Fibroblast of lung (primary cell): ENCODE measurements at places on chromosomes 6 and 20.

DNA sequence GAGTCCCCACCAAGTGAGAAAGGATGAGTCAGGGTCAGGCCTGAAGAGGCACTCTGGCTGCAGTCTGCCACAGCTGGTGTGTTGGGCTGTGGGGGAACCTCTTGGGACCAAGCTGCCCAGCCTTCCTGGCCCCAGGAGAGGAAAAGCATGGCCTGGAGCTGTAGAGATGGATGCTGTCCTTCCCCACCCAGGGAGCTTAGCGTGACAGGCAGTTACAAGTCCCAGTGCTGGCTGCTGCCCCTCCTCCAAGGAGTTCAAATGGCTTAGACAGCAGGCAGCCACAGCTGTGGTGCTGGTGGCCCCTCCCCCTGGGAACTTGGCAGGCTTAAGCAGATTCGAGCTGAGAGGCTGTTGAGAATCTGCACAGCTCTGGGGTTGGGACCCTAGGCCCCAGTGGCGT, 253.2 kb downstream of the PLCB1 start:
- no peak overlapping the region for H3K27ac ChIP-seq
- no peaks in the 10 kb centered on the region for H3K36me3 ChIP-seq
- no peak overlapping the region for H3K4me3 ChIP-seq
- H3K27me3 ChIP-seq: no peaks in the 10 kb centered on the region
- peaks cover 19% of the 10 kb centered on the region for H3K4me1 ChIP-seq

- H3K27me3 ChIP-seq: no peaks in the 10 kb centered on the region
- no peak overlapping the region for H3K4me3 ChIP-seq
- peaks cover 4% of the 10 kb centered on the region for H3K4me1 ChIP-seq
- H3K36me3 ChIP-seq: no peaks in the 10 kb centered on the region
- H3K27ac ChIP-seq: no peak overlapping the region
- no peak for DNase-seq
These were observed 152.9 kb downstream of the JARID2 start for GRCh38 chr6:15398633-15399275.

DNA sequence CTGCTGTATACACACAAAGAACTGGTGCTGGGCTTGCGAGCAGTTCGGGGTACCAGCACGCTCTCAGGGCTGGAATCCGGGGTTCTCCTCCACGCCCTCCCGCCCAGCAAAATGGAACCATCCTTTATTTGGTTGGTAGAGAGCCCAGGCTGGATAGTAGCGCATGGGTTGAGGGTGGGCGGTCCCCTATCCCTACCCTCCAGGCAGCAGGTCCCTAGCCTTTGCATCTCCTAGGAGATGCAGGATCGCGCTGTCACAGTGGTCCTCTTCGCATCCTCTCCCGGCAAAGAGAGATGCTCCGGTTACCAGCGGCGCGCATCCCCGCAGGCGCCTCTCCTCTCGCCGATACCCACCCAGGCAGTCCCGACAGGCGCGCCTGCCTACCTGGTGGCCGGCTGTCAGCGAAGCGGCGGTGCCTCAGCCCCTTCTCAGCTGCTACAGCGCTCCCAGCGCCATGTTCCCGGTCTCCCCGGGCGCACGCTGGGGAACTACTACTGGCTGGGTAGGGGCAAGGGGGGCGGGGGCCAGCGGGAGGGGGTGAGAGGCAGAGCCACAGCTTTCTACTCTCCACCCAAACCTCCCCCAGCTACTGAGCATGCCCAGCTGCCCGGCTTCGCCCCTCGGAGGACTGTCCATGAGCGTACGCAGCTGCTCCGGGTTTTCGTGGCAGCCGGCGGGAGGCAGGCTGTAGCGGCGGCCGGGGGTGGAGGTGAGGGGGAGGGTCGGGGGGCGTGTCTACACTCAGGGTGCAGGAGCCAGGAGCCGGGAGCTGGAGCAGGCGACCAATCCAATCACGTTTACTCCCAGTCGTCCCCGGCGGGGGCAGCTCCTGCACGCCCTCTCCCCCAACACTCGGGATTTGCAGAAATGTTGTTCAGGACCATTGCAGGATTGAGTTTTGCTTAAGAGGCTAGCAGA, at the start of gene PAK5:
Gene PAK5, minus strand, starts transcription at position 699 of the 918 bp plus-strand sequence. CDS start 194,748 bp downstream, outside the sequence.
- no peaks in the 10 kb centered on the region for H3K4me1 ChIP-seq
- H3K36me3 ChIP-seq: no peaks in the 10 kb centered on the region
- H3K4me3 ChIP-seq: peak within 1 kb of the TSS; percentile 38
- H3K27ac ChIP-seq: no peak within 1 kb of the TSS

DNA sequence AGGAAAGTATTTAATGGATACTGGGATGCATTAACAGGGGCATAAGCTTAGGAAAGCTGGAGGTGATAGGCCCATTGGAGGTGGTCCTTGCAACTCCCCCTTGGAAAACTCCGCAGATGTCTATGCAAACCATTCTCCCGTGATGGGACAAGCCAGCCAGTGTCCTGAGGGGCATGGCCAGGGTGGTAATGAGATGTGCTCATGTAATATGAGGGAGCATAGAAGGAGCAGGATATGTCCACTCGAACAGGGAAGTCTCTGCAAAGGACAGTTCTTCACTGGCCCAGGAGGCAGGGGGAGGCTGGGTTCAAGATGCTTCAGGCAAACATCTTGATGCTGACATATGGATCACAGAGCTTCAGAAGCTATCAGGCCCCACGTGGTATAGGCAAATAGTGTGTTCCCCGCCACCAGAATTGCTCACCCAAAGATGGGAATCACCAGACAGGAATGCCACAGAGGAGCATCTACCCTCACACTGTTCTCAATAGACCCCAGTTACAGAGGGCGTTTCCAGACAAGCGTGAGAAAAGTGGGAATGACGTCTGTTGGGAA, 201.6 kb upstream of the CDH4 start:
- DNase-seq: no peak
- H3K27me3 ChIP-seq: no peaks in the 10 kb centered on the region
- H3K27ac ChIP-seq: no peak overlapping the region
- H3K36me3 ChIP-seq: no peaks in the 10 kb centered on the region

DNA sequence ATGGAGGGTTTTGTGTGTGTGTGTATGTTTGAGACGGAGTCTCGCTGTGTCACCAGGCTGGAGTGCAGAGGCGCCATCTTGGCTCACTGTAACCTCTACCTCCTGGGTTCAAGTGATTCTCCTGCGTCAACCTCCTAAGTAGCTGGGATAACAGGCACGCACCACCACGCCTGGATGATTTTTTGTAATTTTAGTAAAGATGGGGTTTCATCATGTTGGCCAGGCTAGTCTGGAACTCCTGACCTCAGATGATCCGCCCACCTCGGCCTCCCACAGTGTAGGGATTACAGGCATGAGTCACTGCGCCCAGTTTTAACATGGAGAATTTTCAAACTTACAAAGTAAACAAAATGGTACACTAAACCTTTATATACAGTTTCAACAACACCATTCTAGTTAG, 22.8 kb downstream of the AMD1 start:
- DNase-seq: no peak
- H3K4me1 ChIP-seq: no peaks in the 10 kb centered on the region
- no peaks in the 10 kb centered on the region for H3K27me3 ChIP-seq

DNA sequence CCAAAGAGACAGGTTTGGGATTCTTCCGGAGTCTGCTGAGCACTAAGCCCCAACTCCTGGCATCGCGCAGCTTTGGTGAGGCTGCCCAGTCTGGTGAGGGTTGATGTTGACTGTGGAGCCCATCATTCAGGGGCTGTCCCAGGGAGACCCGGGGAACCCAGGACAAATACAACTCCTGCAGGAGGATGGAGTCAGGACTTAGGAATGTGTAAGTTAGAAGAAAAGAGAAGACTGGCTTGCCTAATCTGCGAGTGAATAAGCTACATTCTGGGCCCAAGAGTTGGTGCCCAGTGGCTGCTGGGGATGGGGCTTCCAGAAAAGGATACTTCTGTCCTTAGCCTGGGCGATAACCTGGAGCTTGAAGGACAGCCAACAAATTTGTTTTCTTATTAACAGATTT, 47.9 kb downstream of the STK35 start:
- no peak overlapping the region for H3K4me3 ChIP-seq
- peaks cover 2% of the 10 kb centered on the region for H3K36me3 ChIP-seq
- H3K4me1 ChIP-seq: peaks cover 15% of the 10 kb centered on the region
- H3K27ac ChIP-seq: no peak overlapping the region

GRCh38 chr20:38247166-38247509, 13.4 kb downstream of the KIAA1755 start:
- H3K4me3 ChIP-seq: no peak overlapping the region
- H3K36me3 ChIP-seq: no peaks in the 10 kb centered on the region
- no peak for DNase-seq
- H3K4me1 ChIP-seq: no peaks in the 10 kb centered on the region
- no peak overlapping the region for H3K27ac ChIP-seq

DNA sequence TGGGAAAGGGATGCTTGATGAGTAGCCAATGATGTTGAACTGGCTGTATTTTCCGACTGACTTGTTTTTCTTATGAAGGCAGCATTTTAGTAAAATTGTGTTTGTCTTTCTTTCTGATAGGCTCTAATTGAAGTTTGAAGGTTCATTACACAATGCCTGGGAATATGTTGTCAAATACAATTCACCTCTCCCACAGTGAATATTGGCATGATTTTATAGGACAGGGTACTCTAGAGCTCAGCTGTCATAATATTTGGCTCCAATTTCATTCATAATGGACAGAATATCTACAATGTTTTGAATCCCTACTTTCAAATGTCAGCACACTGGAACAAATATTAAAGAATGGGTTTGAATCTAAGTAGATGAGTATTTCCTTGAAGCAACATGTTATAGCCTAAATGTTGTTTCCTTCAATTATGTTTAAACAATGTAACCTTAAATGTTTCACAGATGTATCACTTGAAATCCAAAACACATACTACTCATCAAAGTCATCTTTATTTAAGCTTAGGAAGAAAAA, 81.4 kb downstream of the LAMA2 start:
- no peak for DNase-seq
- H3K36me3 ChIP-seq: no peaks in the 10 kb centered on the region
- H3K4me1 ChIP-seq: peaks cover 2% of the 10 kb centered on the region
- no peaks in the 10 kb centered on the region for H3K27me3 ChIP-seq
- H3K4me3 ChIP-seq: no peak overlapping the region

DNA sequence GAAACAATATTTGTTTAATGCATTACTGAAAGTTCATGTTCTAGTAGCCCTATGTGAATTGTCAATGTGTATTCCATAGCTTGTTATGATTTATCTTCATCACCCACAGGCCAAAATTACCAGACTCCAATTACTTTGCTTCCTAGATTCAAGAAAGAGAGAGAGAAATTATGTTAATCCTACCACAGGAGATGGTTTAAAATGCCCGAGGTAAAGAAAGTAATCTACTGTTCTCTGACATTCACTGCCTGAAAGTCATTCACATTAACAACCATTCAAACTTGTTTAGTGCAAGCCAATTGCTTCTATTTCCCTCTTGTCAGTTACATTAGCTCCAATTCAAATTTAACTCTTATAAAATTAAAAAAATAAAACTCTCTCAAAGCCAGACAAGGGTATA, 260.4 kb upstream of the THEMIS start:
- H3K27me3 ChIP-seq: no peaks in the 10 kb centered on the region
- H3K27ac ChIP-seq: no peak overlapping the region
- no peak overlapping the region for H3K4me3 ChIP-seq
- no peak for DNase-seq

DNA sequence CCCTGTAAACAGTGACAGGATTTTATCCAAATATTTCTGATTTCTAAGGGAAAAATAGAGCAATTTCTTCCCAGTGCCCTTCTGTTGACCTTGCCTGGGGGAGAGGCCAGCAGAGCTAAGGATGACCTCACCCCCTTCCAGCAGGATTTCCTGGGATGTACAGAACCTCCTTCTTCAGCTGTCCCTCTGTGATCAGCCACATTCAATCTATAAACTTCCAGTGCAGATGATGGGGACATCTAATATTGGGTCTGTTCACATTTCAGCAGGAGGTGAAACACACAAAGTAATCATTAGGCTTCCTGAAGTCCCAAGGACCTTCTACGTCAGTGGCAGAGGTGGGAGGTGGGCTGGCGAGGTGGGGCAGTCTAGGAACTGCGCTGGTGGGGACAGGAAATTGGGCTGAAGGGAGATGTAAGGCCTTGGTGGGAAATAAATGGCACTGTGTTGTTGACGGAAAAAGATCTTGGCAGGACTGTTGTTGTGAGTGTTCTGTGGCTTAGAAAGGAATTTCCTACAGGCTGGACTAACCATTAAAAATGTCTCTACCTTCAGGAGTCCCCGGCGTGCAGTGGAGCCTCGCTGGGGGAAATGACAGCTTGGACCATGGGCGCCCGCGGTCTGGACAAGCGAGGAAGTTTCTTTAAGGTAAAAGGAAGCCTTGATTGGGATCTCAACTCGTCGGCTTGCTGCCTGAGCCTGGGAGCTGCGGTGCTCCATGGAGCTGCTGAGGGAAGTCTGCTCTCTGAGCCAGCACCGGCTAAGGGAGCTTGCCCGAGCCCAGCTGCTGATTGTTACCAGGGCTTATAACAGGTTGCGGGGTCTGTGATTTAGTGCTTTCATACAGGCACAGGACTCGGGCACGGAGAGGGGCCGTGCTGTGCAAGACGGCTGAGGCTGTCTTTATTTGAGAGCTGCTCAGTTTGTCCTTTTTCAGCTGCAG, 127.9 kb upstream of the NAA20 start:
- peak overlapping the region; percentile 47 for H3K4me3 ChIP-seq
- peak overlapping the region; percentile 80 for H3K27ac ChIP-seq
- H3K4me1 ChIP-seq: peaks cover 26% of the 10 kb centered on the region
- peak; percentile 91 for DNase-seq
- H3K36me3 ChIP-seq: no peaks in the 10 kb centered on the region
- H3K27me3 ChIP-seq: no peaks in the 10 kb centered on the region

DNA sequence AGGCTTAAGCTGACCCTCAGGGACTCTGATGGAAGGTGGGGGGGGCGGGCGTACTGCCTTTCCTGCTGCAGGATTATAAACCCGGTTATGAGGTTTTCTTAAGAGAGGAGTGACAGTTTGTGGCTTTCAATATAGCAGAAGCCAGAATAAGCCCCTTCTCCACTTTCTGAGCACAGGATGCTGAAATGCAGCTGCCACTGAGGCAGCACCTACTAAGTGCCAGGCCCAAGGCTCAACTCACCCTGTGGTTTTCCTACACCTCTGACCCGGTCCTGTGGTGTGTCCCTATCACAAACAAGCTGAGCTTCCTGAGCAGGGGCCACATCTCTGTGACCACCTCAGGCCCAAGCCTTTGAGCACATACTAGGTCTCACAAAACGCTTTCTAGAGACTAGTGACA, 59.6 kb upstream of the NFATC2 start:
- DNase-seq: no peak
- H3K4me1 ChIP-seq: no peaks in the 10 kb centered on the region
- no peak overlapping the region for H3K27ac ChIP-seq

GRCh38 chr6:68637782-68638181, 2.7 kb downstream of the ADGRB3 start:
- H3K27ac ChIP-seq: no peak overlapping the region
- H3K36me3 ChIP-seq: no peaks in the 10 kb centered on the region
- peaks cover 11% of the 10 kb centered on the region for H3K27me3 ChIP-seq
- no peak overlapping the region for H3K4me3 ChIP-seq
- no peaks in the 10 kb centered on the region for H3K4me1 ChIP-seq

GRCh38 chr20:14264869-14265268, 72.5 kb downstream of the FLRT3 start:
- H3K4me3 ChIP-seq: no peak overlapping the region
- no peaks in the 10 kb centered on the region for H3K36me3 ChIP-seq
- no peaks in the 10 kb centered on the region for H3K27me3 ChIP-seq
- H3K4me1 ChIP-seq: no peaks in the 10 kb centered on the region
